NCI-H526 treated with DMSO at 0.1 percent for 48 hours (cell line): ENCODE measurements at places on chromosomes 7 and 10.

- DNase-seq: no peak
These were observed 97.7 kb downstream of the WDR37 start for GRCh38 chr10:1153805-1154351.

GRCh38 chr7:148045521-148045920 lies 545.0 kb upstream of the C7orf33 start:
- DNase-seq: no peak

GRCh38 chr7:17963281-17963680 lies 23.0 kb upstream of the SNX13 start:
- DNase-seq: no peak

DNA sequence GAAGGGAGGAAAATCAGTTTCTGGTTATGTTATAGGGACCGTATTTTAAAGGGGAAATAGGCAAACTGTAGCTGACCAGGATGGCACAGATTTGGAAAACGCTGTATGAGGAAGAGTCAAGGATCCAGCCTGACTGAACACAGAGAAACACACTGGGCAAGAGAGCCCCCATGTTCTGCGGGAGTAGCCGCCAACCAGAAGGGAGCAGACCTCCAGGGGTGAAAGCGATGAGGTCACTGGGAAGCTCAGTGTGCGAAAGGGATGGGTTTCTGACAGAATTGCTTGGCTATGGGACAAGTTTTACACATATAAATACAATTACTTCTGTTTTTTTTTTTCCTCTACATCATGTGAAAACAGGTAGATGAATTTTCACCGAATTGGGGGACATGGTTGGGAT lies 291.6 kb upstream of the PODXL start:
- DNase-seq: no peak

DNA sequence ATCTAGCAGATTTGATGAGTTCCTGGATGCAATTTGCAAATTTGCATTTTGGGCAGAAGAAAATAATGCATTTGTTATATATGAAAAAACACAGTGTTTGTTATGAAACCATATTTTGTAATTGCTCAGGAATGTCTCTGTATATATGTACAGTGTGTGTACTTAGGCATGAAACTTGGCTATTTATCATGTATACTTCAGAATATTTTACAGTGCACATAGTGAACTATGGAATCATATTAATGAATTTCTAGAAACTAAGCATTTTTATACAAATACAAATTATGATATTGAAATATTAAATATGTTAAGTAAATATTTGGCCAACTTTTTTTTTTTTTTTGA lies 107.5 kb downstream of the TWIST1 start:
- DNase-seq: no peak

DNA sequence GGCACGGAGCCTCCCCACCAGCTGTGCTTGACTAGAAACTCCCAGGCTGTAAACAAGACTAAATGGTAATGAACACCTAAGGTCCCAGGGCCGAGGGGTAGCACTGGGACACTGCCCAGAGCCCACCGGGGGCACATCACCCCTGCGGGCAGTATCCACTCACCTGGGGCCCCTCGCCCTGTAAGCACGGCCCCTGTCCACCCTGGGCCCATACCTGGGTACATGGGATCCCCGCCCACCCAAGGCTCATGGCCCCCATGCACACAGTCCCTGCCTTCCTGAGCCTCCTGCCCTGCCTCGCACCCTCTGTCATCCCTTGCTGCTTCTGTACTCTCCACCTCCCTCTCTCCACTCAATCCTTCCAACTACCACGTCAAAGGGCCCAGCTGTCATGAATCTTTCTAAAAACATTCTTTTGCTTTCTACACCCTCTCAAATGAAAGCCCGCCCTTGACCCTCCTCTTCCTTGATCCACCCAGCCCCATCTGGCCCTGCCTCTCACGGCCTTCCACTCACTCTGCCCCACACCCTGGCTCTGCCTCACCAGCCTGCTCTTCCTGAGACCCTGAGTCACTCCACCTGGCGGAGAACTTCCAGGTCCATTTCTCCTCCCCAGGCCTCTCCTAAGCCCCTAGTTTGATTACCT lies 173.1 kb downstream of the PARD3 start:
- DNase-seq: no peak

- no peak for DNase-seq
These were observed 93.4 kb downstream of the AVL9 start for GRCh38 chr7:32588657-32589056.

DNA sequence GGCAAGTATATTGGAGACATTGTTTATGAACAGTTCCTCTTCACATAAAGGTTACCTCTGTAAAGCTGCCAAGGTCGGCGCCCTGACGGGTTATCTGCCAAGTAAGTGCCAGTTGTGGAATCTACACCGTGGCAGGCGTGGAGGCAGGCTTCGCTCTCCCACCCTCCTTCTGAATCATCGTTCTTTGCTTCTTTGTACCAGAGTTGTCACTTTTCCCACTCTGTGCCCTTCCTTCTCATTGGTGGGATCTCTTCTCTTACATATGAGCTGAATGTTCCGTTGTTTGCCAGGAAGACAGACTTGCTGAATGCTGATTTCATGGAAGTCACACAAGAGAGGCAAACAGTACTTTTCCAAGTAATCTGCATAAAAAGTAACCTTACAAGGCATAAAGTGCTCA lies 40.6 kb upstream of the PTPRZ1 start:
- no peak for DNase-seq

GRCh38 chr10:966466-967235 lies 21.6 kb upstream of the GTPBP4 start:
- DNase-seq: no peak

- no peak for DNase-seq
These were observed 57.1 kb upstream of the GRID1 start for GRCh38 chr10:86423739-86424138.

DNA sequence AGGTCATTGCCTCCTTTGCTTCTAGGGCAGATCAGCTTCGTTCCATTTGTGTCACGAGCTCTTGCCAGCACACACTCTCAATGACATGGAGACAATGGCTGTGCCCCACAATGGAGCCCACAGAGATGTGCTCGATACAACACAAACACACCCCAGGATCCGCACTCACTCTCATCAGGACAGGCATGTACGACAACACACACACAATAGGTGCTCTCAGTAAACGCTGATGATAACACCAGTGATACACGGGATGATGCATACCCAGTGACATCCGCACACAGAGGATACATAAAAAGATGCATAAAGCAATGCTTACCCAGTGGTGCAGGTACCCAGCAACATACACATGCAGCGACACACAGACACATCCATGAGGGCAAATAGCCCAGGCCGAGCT lies 61.2 kb upstream of the LBX1 start:
- no peak for DNase-seq

GRCh38 chr10:69957886-69958555 lies 94.6 kb upstream of the MACROH2A2 start:
- DNase-seq: peak; percentile 32

DNA sequence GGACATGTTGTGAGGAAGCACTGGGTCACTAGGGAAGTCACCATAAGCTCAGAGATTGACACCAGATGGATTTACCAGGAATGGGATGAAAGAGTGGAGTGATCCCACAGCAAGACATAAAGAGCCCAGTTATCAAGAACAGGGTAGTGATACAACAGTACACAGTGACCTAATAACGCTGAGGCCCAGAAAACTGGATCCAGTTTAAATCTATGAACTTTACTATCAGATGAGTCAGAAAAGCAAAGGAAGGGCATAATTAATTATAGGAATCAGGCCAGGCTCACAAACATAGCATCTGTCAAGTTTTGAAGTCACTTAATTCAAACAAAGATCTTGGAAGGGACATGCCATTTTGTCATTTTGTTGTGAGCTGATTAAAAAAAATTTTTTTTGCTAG lies 73.5 kb downstream of the LRRN3 start:
- DNase-seq: no peak

DNA sequence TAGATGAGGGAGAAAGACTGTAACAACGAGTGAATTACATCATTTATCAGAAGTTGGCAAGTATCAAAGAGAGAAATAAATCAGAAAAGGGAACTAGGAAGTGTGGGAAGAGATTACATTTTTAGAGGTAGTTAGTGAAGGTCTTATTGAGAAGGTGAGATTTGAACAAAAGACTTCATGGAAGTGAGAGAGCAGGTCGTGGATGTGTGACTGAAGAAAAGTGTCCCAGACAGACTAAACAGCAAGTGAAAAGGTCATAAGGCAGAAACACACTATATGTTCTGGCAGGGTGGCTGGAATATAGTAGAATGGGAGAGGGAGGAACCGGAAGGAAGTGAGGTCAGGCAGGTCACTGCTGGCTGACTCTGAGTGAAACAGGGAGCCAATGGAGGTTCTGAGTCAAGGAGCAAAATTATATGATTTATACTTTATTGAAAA lies 35.7 kb upstream of the RHOBTB1 start:
- no peak for DNase-seq

DNA sequence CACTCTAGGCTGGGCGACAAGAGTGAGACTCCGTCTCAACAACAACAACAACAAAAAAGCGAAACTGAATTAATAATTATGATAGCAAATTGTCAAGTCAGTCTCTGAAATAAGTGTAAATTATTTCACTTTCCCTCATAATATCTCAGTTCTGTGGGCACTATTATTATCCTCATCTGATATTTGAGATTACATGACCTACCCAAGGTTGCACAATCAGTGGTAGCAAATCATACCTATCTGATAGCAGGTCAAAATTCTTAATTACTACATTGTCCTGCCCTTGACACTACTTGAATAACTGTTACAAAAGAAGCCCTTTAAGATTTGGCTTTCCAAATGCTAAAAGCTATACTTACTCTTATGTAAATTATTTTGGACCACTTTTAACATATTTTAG lies 115.2 kb upstream of the GPR22 start:
- DNase-seq: no peak

- DNase-seq: no peak
These were observed 944.1 kb downstream of the SORCS3 start for GRCh38 chr10:105585171-105585570.

- no peak for DNase-seq
These were observed 326.3 kb downstream of the ABCA13 start for GRCh38 chr7:48497521-48497920.

DNA sequence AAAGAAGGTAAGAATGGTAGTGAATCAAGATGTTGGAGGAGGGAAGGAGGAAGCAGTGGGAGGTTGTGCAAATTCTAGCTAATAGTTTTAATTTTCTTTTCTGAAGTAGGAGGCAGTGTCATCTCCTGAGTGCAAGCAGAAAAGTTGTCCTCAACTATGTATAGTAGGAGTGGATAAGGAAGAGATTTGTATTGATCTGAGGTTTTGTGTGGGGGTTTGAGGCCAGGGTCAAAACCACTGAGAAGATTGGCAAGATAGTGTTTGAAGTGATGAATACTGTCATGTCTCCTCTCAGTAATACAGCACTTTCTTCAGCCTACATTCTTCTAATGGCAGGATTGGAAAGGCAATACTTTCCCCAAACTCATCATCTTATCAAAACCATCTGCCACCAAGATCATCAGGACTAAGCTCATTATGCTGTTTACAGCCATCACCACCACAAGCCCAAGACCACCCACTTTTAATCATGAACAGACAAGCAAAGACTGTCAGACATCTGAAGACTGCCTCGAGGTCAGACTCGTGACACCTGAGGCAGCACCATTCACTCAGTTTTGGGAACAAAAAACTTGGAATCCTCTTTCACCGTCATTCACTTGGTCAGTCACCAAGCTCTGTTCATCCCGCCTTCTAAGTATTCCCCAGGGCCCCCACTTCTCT lies 1.5 kb upstream of the MIOS start:
- DNase-seq: no peak

GRCh38 chr7:151198945-151199848 lies 11.1 kb downstream of the H2BK1 start:
- DNase-seq: peak; percentile 12

DNA sequence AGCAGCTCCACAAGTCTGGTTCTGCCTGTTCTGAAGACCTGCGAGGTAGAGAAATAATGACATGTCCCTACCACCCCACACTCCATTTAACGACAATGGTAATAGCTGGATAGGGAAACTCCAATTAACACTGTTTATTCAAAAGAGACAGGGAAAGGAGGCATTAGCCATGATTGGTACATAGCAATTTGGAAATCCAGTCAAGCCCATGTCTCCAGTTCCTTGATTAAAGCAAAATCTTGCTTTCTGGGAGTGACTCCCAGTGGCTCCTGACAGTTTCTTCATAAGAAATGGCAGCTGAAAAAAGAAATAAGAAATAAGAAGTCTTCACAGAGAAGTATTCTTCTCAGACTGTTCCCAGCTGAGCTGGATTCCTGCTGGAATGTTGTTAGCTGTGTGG lies 140.7 kb upstream of the LYZL2 start:
- DNase-seq: no peak

DNA sequence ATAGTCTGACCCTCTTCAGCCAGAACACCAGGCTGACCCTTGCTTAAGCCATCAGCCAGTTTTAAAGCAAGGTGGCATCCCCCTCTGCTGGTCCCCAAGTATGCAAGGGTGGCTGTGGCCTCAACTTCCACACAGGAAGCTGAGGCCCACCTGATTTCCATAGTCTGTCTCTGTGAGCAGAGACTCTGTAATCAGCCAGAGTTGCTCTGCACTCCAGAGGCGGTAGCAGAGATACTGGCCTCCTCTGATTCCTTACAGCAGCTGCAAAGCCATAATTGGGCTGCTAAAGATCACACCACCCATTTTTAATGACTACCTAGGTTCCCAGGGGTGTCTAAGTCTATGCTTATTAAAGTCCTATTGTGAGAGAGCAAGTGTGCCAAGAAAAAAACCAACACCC lies 1.8 kb downstream of the PDAP1 start:
- no peak for DNase-seq

DNA sequence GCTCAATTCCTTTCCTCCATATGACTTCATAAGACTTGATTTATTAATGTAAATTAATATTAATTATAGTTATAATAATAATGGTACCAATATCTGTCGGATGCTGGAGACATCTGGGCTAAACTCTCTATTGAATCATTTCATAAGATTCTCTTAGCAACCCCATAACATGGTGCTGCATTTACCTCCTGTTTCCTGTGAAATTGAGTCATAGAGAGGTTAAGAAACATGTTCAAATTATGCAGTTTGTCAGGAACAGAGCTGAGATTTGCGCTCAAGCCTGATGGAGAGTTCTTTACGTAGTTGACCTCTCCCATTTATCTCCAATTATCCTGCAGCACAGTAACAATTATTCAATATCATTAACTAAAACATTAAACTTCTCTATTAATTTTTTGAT lies 621.8 kb upstream of the FZD8 start:
- no peak for DNase-seq

- no peak for DNase-seq
These were observed 48.1 kb upstream of the TES start for GRCh38 chr7:116162254-116162653.

- DNase-seq: no peak
These were observed 17.0 kb upstream of the UTF1 start for GRCh38 chr10:133212853-133213494.

- no peak for DNase-seq
These were observed 649.2 kb downstream of the SDK1 start for GRCh38 chr7:3950249-3950648.

DNA sequence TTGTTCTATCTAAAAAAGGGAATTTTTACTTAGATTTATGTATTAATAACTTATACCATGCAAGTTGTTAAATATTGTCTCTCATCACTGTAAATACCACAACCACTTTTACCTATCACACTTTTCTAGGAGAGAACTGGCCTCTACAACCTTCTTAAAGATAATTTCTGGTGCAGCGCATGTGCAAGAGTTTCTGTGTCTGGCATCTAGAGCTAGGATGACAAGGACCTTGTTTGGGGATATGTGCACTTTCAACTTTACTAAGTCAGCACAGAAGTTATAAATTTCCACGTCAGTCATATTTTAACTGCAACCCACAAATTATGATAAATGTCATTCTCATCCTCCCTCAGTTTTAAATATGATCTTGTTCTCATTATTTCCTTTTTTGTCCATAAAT lies 156.9 kb upstream of the ADCY1 start:
- no peak for DNase-seq
